ENCODE measurements at places on chromosomes 4 and X.
A peak's percentile ranks its signal among the peaks of the same experiment; 100 is the strongest.

DNA sequence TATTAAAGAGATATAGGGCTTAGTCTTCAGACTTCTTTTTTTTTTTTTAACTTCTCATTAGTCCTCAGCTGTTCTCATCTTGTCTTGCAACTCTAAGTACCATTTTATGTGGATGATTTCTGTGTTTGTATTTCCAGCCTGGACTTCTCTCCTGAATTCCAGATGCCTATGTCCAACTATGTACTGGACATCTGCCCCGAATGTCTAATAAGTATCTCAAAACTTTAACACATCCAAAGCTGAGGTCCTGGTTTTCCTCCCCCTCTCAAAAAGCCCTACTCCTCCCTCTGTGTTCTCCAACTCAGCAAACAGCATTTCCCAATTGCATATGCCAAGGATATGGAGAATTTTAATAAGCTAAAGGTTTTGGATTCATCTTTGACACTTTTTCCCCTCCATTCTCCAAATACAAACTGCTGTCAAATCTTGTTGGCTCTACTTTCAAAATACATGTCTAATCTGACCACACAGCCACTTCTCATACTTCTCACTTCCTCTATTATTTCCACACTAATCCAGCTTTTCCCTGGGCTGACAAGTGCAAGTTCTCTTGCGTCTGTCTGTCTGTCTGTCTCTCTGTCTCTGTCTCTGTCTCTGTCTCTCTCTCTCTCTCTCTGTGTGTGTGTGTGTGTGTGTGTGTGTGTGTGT lies 79.8 kb downstream of the CLCN5 start:
- DNase-seq, result no peak

GRCh38 chrX:129938081-129938480 lies 32.1 kb downstream of the UTP14A start:
- no peak for DNase-seq

DNA sequence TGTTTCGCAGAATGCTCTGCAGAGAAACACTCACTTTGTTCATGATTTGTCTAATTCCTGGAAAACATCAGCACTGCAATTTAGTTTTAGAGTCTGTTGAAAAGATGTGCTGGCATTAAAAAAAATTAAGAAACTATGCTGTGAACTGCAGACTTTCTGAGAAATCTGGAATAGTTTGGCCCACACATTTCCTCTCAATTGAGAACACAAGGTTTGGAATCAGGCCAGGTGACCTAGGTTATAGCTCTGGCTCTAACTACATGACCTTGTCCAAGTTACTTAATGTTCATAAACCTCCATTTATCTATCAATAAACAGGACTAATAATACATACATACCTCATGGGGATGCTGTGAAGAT lies 61.4 kb upstream of the ENPEP start:
- no peak for DNase-seq

- DNase-seq, result peak; percentile 67
Measured at GRCh38 chrX:136268051-136269048, 17.1 kb upstream of the MAP7D3 start.

- peak; percentile 38 for DNase-seq
Measured at GRCh38 chr4:26839534-26839951, 21.1 kb upstream of the STIM2 start.

DNA sequence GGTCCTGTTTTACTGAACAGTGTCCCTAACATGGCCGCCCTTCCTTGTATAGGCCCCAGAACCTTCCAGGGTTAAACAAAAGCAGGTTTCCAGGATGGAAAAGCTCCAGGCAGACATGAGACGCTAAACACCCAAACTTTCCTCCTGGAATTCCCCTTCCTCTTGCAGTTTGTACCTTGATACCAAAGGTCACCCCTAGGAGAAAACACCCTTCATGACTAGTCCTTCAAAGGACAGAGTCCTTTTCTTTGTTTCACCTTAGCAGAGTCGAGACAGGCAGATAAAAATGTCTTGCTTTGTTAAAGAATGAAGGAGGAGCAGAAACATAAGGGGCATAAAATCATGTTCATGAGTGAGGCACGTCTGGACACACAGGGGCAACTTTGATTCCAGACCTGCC lies 247.5 kb downstream of the BCOR start:
- DNase-seq, result no peak

- peak; percentile 9 for DNase-seq
Measured at GRCh38 chrX:98931216-98931615, 1478.9 kb downstream of the PCDH19 start.

- peak; percentile 86 for DNase-seq
Measured at GRCh38 chrX:120755066-120755846, 120.4 kb downstream of the CT47B1 start.

DNA sequence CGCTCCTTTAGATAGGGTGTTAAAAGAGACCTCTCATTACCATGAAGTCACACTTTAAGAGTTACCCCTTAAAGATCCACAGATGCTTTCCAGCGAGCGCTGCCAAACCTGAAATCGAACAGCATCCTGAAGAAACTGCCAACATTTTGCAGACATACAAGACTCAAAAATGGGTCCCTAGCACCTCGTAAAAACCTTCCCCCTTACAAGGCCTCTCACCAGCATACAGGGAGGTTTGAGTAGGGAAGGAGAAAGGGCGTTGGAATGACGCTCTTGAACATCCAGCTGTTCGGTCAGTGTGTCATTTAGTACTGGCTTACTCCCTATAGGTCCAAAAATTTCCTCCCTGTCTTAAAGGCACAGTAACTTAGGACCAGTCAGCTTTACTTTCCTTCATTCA lies 45.3 kb upstream of the PGRMC1 start:
- DNase-seq, result no peak

- no peak for DNase-seq
Measured at GRCh38 chr4:109441862-109442458, 8.3 kb downstream of the SEC24B start.

GRCh38 chrX:118062048-118062789 lies 54.4 kb downstream of the KLHL13 start:
- no peak for DNase-seq

DNA sequence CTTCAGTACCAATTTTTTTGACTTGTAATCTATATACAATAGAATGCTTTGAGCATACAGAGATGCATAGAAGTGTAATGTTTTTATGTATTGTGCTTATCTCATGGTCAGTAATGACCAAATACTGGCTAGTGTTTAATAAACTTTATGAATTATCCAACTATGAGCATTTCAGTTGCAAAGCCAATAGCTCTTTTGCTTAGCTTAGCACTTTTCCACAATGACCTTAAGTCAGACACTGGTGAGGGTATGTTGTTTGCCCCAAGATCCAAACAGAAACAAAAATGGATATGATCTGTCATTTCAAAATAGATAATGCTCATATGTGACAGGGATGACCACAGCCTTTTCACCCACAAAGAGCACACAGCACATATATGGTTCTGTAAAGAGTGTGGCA lies 393.0 kb downstream of the AFF2 start:
- DNase-seq, result no peak

- peak; percentile 80 for DNase-seq
Measured at GRCh38 chrX:71543316-71543715, 10.4 kb downstream of the OGT start.

DNA sequence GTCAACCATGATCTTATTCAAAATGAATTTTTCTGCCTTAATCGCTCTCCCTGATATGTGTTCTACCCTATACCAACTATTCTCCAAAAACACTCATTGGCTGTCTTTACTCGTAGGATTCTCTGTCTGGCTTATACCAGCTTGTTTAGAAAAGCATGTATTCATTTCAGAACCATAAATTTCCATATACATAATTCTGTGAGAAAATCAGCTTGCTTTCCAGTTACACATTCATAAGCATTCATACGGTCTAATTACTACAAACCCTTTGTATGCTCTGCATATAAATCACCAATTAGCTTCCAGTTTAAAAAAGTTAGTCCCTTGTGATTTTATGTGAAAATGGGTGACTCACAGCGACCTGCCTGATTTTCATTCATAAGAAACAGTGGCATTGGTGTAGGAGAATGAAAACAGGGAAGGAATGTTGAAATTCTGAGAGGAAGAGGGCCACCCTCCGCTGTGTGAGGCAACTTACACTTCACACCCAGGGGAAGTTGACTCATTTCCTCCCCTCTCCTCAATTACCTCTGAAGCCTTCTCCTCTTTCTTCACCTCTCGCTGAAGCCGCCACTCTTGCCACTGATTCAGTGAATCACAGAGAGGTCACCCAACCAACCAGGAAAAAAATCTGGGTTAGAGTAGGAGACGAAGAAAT lies 63.3 kb downstream of the MEPE start:
- DNase-seq, result peak; percentile 40

- DNase-seq, result peak; percentile 49
Measured at GRCh38 chr4:130146773-130147172, 1050.8 kb downstream of the C4orf33 start.

DNA sequence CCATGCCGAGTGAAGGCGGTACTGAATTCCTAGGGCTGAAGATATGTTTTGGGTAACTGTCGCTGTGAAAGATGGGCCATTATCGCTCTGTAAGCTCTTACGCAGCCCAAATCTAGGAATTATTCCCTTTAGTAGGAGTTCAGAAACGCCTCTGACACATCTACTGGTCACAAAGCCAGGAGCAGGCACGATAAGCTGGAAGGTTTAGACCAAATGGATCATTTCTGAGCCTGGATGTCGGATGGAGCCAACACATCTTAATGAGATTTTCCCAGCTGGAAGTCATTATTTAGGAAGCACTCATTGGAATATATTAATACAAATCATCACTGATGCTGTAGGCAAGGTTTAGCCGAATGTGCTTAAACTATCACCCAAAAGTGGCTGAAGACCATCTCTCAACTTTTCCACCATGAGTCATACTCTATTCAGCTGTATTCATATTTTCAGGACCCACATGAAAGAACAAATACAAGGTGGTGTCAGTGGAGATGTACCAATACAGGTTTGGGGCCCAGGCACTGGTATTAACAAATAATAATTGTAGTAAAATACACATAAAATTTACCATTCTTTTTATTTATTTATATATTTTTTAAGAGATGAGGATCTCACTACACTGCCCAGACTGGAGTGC lies 34.2 kb upstream of the ATRX start:
- DNase-seq, result no peak

- no peak for DNase-seq
Measured at GRCh38 chr4:157165935-157166610, 54.5 kb upstream of the GRIA2 start.

DNA sequence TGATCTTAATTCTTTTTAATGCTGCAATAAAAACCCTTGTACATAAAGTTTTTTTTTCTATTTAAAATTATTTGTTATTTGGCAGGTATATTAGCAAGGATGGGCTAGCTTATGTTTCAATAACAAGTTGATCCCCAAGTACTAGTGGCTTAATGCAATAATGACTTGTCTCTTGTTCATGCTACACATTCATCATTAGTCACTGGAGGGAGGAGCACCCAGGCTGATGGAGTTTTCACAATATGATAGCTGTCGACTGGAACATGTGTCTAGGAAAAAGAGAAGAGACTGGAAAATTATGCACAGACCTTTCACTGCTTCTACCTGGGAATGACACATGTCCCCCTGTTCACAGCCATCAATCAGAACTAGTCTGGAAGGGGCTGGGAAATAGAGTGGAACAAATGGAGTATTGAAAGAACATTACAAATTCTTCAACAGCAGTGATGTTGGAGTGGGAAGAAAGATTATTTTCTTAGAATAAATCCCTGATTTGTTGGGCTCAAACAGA lies 387.9 kb upstream of the RPS6KA3 start:
- DNase-seq, result no peak

DNA sequence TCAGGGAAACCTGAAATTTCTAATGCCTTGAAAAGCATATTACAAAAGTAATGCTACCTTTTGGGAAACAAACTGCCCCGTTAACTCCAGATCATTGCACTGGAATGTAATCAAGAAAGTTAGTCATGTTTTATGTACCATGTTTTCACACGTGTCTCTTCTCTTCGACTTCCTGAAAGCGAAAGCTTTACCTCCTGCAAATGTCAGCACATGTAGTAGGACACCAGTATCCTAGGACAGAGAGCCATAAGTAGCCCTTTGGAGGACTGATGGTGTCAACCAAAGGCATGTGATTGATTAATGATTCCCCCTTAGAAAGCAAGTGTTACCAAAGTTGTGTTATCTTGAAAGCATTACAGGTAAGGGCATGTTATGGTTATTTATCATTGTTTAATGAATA lies 8.8 kb upstream of the MND1 start:
- DNase-seq, result no peak

DNA sequence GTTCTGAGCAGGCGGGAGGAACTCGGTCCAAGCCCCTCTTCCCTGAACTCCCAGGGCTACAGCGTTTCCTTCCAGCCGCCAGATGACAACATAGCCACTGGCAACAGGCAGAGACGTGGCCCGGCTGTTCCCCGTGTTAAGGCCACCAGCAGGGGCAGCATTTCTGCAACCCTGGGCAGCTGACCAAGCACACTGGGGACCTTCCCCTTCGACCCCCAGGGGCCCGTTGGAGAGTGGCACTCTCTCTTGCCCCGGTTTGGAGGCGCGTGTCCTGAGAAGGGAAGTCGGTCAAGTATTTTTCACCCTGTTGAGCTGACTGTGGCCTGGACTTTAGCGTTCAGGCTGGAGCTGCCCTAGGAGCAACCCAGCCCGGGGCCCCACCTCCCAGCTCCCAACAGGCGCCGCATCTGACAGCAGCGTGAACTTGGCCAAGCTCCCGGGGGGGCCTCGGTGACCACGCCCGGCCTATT lies 37.6 kb downstream of the ZBTB49 start:
- peak; percentile 87 for DNase-seq

GRCh38 chr4:101730291-101731117 lies 60.0 kb upstream of the BANK1 start:
- peak; percentile 84 for DNase-seq

DNA sequence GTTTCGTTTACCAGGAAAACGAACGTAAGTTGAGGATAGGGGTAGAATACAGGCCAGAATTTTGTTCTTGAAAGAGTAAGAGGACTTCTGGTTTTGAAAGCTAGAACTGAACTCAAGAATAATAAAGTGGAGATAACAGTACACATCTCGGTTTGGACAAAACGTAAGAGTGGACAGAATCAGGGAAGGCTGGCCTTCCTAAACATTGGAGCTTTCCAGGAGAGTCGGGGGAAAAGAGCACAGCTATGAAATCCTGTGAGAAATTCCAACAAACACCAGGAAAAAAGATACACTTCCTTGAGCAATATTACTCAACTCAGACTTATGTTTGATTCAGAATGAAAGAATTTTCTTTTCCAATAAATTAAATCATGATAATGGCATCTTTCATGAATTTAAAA lies 1.2 kb downstream of the CTSO start:
- DNase-seq, result no peak

- DNase-seq, result peak; percentile 2
Measured at GRCh38 chrX:31420711-31421151, 348.9 kb upstream of the FTHL17 start.

GRCh38 chrX:16137416-16138107 lies 14.2 kb downstream of the GRPR start:
- DNase-seq, result no peak

DNA sequence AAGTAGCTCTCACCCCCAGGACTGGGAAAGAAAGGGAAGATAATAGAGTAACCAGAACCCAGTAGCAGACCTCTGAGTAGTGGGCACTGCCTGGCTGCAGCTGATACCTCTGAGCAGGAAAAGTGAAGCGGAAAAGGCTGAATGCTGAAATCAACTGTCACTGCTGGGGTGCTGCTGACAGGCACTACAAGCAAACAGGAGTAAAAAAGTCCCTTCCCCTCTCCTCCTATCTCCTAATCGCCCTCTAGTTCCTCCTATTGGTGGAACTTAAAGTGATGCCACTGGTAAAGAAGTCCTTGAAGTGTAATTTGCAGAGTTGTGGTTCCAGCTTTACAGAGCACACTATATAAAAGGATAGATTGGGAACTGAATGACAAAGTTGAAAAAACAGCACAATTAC lies 32.8 kb upstream of the GLRB start:
- DNase-seq, result no peak
